Smooth muscle cell of bladder (primary cell): ENCODE measurements at places on chromosomes 16 and 17. TPM values are rescaled to one million over a fixed set of nuclear protein-coding genes. Genes with fewer than 3 reads are reported as not detected.

The SMTNL2 gene
- total RNA-seq = 0.28 and 0.37 TPM in 2 replicates

The KIF18B gene
- total RNA-seq = 0.09 and 0.71 TPM in 2 replicates

The MPV17L gene
- total RNA-seq = 0.57 and 0.65 TPM in 2 replicates

The USP6 gene
- total RNA-seq = under 0.01 TPM in 1 of 2 replicates, not detected in the other

The EFNB3 gene
- total RNA-seq = 0.09 and 0.28 TPM in 2 replicates

The CD300E gene
- not detected in 2 replicates for total RNA-seq

The SLC13A2 gene
- total RNA-seq = not detected in 2 replicates

The MT1A gene
- 0.28 TPM in 1 of 2 replicates, not detected in the other for total RNA-seq

The TM4SF5 gene
- not detected in 2 replicates for total RNA-seq
